Transverse colon (tissue), 4 donors: ENCODE measurements at places on chromosomes 16 and 17.

DNA sequence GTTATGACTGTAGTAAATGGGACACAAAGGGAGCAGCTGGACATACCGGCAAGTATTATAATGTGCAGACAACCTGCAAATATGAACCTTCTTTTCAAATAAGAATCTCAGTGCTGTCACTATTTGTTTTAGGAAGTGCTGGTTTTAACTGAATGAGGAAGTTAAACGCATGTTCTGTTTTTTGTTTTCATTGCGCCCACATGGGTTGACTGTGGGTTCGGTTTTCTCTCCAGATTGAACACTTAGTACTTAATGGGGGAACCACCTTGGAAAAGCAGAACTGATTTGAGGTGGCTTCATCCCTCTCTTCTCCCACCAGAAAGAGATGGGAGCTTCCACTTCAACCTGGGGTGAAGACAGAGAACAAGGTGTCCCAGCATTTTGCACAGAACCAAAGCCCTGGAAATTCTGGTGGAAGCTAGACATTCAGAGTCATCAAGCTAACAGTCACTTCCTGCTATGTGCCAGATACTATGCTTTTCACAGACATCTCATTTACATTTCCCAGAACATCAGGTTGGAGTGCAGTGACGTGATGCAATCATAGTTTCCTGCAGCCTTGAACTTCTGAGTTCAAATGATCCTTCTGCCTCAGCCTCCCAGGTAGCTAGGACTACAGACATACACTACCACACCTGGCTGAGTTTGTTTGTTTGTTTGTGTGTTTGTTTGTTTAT lies 149.8 kb downstream of the CDH13 start:
- no peak for DNase-seq

DNA sequence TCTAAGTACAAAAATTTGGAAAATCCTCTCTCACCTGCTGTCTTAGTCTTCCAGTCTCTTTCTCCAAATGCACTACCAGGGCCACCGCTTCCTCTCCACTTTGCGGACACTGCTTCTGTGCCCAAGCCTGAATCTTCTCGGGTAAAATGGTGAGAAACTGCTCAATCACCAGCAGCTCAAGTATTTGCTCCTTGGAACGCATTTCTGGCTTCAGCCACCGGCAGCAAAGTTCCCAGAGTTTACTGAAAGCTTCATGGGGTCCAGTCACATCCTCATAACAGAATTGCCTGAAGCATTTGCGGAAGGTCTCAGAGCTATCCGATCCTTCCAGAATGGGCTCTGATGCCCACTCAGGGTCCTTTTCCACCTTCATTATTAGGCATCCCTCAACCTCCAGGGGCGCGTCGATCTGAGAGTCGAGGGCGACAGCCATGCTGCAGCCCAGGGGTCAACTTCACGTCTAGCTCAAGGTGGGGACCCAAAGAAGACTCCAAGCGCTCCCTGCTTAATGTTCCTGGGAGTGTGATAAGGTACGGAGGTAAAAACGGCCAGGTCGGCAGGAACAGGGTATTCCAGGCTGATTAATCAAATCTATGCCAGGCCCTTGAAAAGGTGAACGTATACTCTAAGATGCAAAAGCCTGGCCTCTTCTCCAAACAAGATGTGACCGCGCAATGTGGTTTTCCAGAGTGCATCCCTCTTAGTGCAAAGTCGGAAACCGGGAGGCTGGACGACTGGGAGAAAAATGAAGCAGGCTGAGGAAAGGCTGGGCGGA lies 763 bp downstream of the ZKSCAN2 start:
- peak; percentile 10 for DNase-seq

DNA sequence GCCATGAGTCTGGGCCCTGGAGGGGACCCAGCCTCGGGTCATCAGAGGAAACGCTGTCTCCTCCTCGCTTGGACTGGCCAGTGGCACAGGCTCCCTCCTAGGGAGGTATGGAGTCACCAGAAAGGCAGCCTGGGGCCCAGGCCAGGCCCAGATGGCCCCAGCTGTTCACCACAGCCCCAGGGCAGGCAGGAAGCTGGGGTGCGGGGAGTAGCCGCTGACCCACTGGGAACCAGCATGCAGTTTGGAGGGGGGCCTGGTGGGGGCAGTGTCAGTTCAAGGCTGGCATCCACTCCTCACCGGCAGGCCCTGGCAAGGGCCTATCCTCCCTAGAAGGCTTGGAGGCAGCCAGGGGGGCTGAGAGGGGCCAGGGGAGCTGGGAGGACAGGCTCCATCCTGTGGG lies 48.8 kb downstream of the SDK2 start:
- peak; percentile 45 for DNase-seq

DNA sequence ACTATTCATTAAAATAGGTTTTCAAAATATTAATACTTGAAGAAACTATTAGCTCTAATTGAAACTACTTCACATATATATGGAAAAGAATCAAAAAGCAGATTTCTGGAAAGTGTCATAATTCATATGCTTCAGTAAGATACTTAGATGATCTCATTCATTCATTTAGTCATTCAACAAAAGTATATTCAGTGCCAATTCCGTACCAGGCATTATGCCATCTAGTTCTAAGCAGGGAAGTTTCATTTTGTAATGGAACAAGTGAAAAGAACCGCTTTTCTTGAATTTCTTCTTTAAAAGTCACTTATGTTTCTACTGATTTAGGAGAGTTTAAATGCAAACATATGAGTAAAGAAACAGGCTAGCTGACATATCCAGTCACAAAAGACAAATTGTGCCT lies 118.3 kb upstream of the FAM20A start:
- DNase-seq: no peak

DNA sequence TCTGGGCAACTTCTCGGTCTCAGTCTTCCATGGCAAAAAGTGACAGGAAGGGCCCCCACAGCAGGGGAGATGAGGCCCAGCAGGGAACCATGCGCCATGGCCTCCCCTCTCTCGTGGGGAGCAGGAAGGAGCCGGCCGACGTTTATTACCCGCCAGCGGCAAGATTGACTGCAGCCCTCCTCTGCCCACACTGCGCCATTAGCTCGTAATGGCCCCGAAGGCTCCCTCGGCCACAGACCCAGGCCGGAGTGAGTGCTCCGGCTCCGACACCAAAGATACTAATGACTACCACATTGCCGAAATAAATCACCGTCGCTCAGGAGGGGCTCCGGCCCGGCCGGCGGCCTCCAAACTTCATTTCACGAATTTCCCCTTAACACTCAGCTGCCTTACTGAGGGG lies 226.9 kb downstream of the C16orf78 start:
- DNase-seq: no peak

GRCh38 chr16:48013491-48013901 lies 142.3 kb downstream of the ABCC12 start:
- DNase-seq: no peak

- DNase-seq: peak; percentile 63
These were observed 17.8 kb downstream of the SAP30BP start for GRCh38 chr17:75684924-75685323.

- no peak for DNase-seq
These were observed 58.7 kb downstream of the SOCS3 start for GRCh38 chr17:78300962-78301820.

DNA sequence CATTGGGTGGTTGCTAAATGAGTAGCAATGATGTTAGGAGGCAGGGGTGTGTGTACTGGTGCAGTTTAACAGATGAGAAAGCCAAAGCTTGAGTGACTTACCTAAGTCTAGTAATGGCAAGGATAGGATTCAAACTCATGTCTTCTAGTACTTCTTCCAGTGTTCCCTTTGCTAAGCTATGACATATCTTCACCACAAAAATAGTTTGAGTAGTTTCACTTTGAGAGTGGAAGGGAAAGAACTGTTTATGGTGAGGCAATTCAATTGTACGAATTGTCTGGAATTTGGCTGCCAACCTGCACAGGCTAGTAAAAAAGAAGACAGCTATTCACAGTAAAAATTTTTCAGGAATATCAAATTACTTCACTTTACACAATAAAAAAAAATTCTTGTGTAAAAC lies 138.0 kb downstream of the NLK start:
- no peak for DNase-seq

- no peak for DNase-seq
These were observed 29.9 kb upstream of the ENDOV start for GRCh38 chr17:80385046-80385445.

GRCh38 chr16:66389256-66390176 lies 23.0 kb downstream of the CDH5 start:
- DNase-seq: no peak

GRCh38 chr16:29729116-29729521 lies 16.7 kb downstream of the C16orf54 start:
- DNase-seq: no peak

DNA sequence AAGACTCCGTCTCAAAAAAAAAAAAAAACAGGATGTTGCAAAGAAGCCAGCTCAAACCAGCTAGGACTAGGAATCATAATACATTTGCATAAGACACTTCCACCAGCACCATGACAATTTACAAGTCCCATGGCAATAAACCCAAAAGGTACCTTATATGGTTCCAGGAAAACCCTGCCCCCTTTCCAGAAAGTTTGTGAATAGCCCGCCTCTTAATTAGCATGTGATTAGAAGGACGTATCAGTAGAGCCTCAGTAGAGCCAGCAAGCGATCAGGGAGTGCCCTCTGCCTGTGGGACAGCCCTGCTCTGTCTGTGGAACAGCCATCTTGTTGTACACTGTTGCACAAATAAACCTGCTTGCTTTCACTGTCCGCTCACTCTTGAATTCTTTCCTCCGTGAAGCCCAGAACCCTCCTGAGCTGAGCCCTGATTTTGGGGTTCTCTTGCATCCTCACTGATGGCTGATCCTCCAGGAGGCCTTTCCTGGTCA lies 14.0 kb downstream of the NUPR1 start:
- DNase-seq: no peak

DNA sequence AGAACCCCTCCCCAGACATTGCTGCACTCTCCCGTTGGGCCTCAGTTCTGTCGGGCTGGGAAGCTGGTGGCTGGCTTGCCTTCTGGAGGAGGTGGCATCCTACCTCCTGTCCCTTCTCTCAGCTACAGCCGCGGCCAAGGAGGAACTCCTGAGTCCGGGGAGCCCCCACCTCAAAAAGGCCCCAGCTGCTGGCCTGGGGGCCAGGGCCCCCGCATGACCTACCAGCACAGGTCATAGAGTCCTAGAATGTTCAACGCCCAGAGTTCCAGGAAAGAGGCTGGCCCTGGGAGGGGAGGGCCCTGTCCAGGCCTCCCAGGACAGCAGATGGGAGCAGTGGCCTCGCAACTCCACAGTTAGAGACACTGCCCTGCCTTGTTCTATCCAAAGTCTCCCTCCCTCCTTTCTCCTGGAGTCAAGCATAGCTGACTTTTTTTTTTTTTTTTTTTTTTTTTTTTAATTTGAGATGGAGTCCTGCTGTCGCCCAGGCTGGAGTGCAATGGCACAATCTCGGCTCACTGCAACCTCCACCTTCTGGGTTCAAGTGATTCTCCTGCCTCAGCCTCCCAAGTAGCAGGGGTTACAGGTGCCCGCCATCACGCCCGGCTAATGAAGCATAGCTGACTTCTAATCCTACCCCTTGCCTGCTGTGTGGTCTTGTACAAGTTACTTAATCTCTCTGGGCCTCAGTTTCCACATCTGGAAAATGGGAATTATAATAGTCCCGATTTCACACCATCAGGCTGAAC lies 7.1 kb downstream of the CARHSP1 start:
- no peak for DNase-seq

- no peak for DNase-seq
These were observed 3.2 kb downstream of the TMEM208 start for GRCh38 chr16:67229906-67230808.

GRCh38 chr16:55701442-55702319 lies 45.9 kb downstream of the SLC6A2 start:
- DNase-seq: peak; percentile 54

DNA sequence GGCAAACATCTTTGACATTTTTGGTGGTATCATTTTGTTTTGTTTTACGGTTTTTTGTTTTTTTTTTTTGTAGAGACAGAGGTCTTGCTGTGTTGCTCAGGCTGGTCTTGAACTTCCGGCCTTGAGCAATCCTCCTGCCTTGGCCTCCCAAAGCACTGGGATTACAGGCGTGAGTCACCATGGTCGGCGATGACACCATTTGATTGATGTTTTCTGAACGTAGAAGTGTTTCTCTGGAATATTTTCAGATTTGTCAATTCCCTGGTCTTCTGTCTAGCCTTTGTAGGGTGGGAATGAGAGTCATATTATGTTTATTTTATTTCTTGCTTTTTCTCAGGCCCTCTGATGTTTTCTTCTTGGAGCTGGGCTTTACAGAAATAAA lies 32.2 kb upstream of the BRD7 start:
- no peak for DNase-seq

DNA sequence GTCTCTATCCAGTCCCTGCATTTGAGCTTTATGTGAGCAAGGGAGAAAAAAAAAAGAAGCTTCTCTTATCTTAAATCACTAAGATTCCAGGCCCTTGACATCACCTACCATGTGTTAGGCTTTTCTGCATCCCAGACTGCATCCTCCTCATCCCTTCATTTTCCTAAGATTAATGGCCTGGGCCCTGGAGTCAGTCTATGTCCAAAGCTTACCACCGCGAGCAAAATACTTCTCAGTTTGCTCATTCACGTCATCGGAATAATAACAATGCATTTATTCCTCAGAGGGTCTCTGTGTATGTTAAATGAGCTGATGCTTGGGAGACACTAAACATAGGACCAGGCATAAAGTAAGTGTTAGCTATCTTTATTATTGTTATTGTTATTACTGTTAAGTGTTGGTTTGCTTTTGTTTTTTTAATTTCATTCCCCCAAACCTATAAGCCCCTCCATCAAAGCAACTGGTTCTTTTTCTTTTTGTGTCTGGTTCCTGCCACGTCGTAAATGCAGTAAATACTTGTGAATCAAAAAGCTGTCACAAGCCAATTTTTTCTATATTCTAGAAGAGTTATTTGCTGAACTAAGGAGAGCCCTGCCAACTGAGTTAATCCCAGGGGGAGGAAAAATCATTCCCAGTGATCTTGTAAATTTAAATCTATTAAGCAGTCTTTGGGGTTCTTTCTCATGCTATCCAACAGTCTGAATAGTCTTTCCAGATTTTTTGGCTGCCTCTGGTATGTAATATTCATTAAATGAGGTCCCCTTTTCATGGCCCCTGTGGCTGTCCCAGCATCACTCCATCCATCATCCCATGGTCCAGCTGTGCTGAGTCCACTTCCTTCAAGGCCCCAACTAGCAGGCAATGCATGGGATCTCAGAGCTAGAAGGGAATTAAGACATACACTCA lies 46.5 kb downstream of the VAT1L start:
- no peak for DNase-seq

- no peak for DNase-seq
These were observed 3.9 kb downstream of the ACTG1 start for GRCh38 chr17:81508639-81509206.

DNA sequence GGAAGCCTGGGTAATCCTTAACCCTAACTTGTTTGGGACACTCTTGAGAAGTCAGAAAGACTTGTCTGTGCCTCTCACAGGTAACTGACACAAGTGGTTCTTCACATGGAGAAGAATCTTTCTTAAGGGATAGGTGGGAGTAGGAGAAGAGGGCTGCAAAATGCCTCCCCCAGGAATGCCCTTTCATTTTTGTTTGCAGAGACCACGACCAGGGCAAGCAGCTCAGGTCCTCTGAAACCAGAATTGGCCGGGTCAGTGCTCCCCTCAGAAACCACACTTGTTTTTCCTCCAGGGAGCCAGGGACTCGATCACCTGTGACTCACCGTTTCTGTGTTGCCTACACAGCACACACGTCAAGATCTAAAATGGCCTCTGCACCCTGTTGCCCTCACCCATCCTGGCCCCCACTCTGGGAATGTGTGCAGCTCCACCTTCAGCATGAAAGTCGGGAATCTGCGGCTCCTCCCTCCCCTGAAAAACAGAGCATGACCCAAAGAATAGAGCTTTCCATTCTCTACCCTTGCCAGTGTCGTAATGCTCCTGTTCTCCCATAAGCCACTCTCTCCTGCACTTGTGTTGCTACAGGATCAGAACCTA lies 36.1 kb downstream of the HNF1B start:
- peak; percentile 70 for DNase-seq

- DNase-seq: peak; percentile 79
These were observed at the start of gene P2RX1 for GRCh38 chr17:3915995-3916696. Gene P2RX1, minus strand, starts transcription at chr17:3916465. Its CDS starts 240 bp downstream, at chr17:3916225.
